Tibial nerve (tissue), 4 donors: ENCODE measurements at places on chromosomes 1 and 21.
A peak's percentile ranks its signal among the peaks of the same experiment; 100 is the strongest.

- no peak for DNase-seq
These were observed 599.1 kb downstream of the PTPRU start for GRCh38 chr1:29835406-29835805.

- no peak for DNase-seq
These were observed 78.7 kb downstream of the IFI44 start for GRCh38 chr1:78728359-78728758.

- DNase-seq = no peak
These were observed 214.9 kb downstream of the BARHL2 start for GRCh38 chr1:90502194-90502593.

GRCh38 chr1:20093940-20094391 lies 24.0 kb downstream of the PLA2G5 start:
- peak; percentile 73 for DNase-seq

DNA sequence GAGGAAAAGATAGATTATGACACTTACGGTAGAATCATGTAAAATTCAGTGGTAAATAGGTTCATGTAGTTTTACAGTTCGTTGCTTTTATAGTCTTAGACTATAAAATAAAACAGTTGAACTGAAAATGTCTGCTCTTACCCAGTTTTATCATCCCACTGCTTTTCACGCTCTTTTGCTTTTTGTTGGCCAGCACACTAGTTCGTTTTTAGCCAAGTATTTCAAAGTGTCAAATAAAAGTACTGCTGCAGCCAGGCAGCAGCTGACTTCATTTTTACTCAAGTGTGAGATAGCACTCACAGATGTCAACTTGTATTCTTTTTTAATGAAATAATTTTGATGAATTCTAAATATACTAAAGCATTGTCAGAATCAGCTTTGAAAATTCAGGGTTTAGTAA lies 18.5 kb upstream of the BTG3 start:
- no peak for DNase-seq

DNA sequence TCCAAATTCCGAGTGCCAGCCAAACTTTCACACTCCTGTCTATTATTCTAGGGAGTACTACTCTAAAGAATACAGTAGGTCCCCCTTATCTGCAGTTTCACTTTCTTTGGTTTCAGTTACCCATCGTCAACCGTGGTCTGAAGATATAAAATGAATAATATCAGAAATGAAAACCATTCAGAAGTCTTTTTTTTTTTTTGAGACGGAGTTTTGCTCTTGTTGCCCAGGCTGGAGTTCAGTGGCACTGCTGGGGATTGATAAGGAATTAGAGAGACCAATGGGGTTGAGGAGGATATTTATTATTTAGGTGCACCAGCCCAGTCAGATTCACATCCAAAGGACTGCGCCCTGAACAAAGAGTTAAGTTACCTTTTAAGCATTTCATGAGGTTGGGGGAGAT lies 52.9 kb upstream of the SRSF10 start:
- DNase-seq = no peak

DNA sequence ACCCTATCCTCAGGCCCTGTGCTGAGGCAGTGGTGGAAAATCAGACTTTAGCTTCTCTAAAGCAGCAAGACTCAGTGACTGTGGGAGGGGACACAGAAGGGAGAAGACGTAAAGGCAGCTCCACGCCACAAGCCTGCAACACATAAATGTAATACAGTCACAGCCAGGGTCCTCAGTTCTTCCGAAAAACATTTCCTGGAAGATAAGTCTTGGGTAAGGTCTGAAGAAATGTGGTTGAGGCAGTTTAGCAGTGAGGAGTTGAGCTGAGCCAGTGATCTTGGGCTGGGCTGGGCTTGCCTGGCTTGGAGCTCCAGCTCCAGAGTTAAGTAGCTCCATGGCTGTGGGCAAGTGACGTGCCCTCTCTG lies 127.8 kb upstream of the ADAR start:
- no peak for DNase-seq

DNA sequence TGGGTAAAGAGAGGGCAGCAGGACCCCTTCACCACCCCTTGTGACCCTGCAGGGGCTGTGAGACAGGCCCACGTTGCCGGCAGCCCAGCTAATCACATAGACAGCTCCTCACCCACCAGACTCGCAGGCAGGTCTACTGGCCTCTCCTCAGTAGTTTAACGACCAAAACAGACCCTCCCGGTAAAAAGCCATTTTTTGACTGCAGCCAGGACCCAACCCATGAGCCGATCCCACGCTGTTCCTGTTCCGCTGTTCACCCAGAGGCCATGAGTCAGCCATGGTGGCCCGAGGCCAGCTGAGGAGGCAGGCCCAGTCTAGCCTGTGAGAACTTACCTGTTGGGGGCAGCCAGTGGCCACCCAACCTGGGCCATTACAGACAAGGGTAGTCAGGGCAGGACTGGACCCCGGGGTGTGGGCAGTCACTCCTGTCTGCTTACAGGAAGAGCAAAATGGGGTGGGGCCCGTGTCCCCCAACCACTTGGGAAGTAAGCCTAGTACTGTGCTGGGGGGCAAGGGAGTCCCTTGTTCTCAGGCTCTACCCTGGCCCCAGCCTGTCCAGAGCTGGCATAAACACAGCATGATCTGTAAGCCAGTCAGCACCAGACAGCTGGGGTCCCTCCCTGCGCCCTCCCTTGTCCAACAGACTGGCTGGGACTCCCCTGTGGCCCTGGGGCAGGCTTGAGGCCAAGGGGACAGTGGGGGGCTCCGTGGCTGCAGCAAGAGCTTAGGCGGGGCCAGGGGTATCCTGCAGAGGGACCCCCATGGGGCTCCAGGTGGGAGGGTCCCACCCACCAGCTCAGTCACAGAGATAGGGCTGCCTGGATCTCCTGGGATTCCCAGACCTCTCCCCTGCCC lies 61.9 kb downstream of the WNT9A start:
- peak; percentile 72 for DNase-seq

- no peak for DNase-seq
These were observed 193.4 kb upstream of the LMO4 start for GRCh38 chr1:87135329-87135712.

GRCh38 chr1:17661546-17662157 lies 93.5 kb upstream of the ACTL8 start:
- no peak for DNase-seq
